ENCODE measurements at places on chromosomes 2 and 18. TPM values are rescaled to one million over a fixed set of nuclear protein-coding genes. Genes with fewer than 3 reads are reported as not detected.
A peak's percentile ranks its signal among the peaks of the same experiment; 100 is the strongest.

DNA sequence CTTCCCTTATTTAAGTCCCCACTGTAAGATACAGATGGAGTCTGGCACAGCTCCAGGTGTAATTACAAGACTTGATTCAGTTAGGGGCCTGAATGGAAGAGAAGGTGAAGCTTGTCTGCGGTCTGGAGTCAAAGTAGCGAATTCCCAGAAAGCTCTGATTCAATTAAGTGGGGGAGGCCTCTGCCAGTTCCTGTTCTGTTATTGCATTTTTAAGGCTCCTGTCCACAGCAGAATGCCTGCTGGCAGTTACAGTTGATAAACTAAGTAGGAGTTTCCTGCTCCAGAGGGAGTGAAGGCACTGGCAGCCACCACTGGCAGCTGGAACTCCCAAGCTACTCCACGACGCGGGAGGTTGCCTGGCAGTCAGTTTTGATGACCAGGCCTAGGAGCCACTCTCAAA lies 181.1 kb downstream of the SOCS6 start:
- no peak for DNase-seq

Gene PREB
- total RNA-seq, result 46.9 TPM

DNA sequence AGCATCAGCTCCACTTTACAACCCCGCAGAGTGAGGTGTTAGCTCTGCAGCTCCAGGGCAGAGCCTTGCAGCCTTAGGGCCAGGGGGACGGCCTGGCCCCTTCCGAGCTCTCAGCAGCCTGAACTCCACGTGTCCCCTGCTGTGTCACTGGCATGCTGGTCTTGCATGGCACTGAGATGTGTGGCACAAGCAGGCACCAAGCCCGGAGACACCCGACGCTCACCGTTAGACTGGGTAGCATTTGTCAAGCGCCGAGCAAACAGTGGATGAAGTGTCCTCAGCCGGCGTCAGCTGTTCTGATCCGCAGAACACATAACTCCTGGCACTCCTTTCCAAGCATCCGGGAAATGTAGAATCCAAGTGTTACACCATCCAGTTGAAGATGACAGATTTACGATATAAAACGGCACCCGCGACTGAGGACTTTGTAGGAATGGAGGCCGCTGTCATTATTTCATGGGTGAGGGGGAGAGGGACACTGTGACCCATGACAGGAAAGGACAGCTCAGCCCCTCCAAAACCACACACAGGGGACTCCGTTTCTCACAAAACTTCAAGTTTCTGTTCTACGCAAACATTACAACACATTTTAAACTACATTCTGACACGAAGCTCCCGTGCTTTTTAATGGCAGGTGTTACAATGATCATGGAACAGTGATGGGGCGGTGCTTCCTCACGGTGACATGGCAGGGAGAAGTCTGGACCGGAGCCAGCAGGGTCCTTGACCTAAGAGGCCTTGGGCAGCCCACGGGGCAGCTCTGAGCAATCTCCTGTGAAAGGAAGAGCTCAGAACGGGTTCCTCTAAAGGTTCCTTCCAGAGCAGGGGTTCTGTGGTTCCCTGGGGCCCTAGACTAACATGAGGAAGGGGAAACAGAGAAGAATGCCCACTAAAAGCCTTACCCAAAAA lies 89.4 kb downstream of the HDAC4 start:
- DNase-seq, result peak; percentile 2

DNA sequence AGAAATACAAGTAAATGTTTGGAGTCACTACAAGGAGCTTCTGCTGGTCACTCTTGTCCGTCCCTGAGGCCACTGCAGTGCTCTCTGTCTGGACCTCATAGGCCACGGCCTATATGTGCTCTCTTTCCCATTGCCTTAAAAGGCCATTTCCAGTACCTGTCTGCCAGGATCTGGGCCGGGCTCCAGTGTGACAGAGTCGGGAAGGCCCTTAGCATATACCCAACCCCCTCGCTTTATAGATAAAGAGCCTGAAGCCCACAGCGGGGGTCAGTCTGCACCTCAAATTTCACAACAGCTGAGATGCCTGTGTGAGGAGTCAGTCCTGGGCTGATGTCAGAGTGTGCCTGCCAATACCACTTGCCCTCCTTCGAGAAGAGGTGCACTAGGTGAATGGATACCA lies 39.9 kb downstream of the ADD2 start:
- DNase-seq, result no peak

- no peak for DNase-seq
Observed at GRCh38 chr2:71538241-71538640, 84.9 kb downstream of the DYSF start.

Gene CCL20
- total RNA-seq, result not detected

DNA sequence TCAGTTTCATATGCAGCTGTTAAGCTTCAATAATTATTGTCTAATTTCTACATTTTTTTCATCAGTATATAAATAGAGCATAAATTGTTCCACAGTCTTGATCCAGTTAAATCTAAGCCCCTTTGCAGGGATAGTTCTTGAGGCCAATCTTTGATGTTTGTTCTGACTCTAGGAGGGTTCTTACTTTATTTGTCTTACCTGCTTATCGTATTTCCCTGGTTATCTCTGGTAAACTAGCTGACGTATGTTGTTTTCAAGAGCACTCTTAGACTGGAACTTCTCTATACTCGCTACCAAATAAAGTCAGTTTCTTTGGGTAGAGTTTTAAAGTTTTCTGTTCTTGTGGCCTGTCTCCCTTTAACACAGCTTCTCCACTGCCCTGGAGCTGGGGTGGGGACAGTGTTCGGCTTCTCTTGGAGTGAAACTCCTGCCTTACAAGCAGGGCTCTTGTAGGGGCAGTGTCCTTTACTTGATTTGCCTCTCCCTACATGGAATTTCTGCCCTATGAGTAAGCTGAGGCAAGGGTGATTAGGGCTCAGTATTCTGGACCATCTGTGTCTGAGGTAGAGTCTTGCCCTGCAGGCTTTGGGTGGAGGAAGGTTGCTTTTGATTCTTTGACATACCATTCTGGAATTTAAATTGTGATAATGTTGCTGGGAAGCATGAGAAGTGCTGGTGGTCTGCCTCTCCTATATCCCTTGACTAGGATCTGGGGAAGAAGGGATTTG lies 90.3 kb downstream of the PTPN4 start:
- no peak for DNase-seq

- peak; percentile 13 for DNase-seq
Observed at GRCh38 chr2:149561309-149561926, 26.2 kb downstream of the MMADHC start.

Gene ALPI
- total RNA-seq, result not detected

GRCh38 chr2:188330316-188331053 lies 38.8 kb downstream of the GULP1 start:
- DNase-seq, result no peak

Gene CFAP53
- total RNA-seq, result 1.5 TPM

GRCh38 chr18:63102941-63103744 lies 216.4 kb downstream of the BCL2 start:
- no peak for DNase-seq

DNA sequence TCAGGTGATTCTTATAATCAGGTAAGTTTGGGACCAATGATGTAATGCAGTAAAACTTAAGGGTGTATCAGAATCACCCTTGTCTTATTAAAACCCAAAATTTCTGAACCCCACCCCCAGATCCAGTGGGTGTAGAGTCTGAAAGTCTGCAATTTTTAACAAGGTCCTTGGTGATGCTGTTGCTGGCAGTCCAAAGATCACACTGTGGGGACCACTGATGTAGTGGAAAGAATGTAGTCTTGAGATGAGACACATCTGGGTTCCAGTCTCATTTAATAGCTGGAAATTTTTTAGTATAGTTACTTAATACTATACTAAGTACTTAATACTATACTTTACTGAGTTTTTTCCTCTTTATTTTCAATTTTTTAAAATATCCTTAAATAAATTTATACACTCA lies 258.4 kb downstream of the PLCL1 start:
- DNase-seq, result no peak

- no peak for DNase-seq
Observed at GRCh38 chr2:177612659-177613058, 220.1 kb downstream of the AGPS start.

Gene TMEM37
- total RNA-seq, result 17.4 TPM

DNA sequence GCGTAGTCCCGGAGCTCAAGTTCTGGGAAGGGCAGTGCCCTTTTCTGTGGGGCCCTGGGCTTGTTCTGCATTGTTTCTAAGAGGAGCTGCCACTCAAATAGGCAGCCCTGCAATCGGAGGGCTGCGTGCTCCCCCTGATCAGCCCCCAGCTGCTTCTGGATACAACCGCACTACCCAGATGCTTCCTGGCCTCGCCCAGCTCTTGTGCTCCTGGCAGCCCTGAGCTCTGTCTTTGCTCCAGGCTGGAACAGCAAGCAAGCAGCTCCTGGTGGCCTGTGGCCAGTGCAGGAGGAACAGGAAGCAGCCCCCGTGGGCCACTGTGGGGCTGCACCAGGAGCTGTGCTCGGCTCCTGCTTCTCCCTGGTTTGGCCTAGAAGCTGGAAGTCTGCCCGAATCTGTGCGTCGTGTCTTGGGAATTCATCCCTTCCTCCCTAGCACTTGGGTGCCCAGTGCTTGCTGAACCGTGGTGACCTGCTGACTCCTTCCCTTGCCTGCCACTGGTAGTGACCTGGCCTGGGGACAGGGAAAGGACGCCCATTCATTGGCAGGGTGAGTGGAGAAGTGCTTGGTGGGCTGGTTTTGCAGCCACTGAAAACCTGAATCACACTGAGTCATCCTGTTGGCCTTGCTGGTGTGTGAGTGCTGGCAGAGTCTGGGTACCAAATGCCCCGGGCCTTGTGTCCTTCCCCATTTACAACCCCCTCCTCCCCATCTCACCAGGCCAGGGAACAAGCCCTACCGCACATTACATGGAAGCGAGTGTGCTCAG lies 27.3 kb upstream of the NTSR2 start:
- DNase-seq, result no peak

Gene IL36G
- not detected for total RNA-seq

Gene HNMT
- total RNA-seq, result 17.6 TPM

- DNase-seq, result no peak
Observed at GRCh38 chr2:125643585-125643984, 1012.4 kb upstream of the GYPC start.

GRCh38 chr2:15355386-15355785 lies 205.7 kb downstream of the NBAS start:
- no peak for DNase-seq

- DNase-seq, result no peak
Observed at GRCh38 chr2:149816756-149817551, 229.4 kb upstream of the MMADHC start.
